ENCODE measurements at places on chromosomes 16 and 17. TPM values are rescaled to one million over a fixed set of nuclear protein-coding genes. Genes with fewer than 3 reads are reported as not detected.

DNA sequence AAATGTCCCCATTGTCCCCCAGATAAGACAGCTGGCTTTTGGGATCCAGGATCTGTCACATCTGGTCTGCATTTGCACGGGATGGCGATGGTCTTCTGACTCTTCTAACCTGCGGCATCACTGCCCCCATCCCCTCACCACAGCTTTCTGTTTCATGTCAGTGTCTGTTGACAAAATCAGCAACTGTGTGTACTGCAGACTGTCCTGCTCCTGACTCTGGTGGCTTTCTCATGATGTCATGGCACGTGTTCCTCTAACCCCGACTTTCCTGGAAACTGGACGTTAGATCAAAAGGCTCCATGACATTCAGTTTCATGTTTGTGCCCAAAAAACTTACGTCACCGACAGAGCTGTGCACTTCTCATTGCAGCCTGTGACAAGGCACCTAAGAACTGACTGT, 30.1 kb upstream of the CPNE2 start:
- no peak for DNase-seq

GRCh38 chr17:2701996-2702741, 9.4 kb downstream of the CLUH start:
- DNase-seq: no peak

- DNase-seq: no peak
These were observed 47.0 kb downstream of the MARVELD3 start for GRCh38 chr16:71672803-71673581.

- no peak for DNase-seq
These were observed 18.8 kb upstream of the GLG1 start for GRCh38 chr16:74625500-74626350.

The MYH1 gene
- not detected for total RNA-seq

GRCh38 chr17:15915961-15916360, 29.0 kb upstream of the ADORA2B start:
- no peak for DNase-seq

The KRT15 gene
- not detected for total RNA-seq

- no peak for DNase-seq
These were observed 41.7 kb downstream of the WDR59 start for GRCh38 chr16:74942977-74943918.

GRCh38 chr17:31369266-31369665, 22.2 kb upstream of the RAB11FIP4 start:
- DNase-seq: no peak

All from activated T-helper 1 cell treated with anti-CD3 and anti-CD28 coated beads, Interleukin-12 subunit alpha, Interleukin-12 subunit beta, Interleukin-2, Interleukin-4 antibody, amounts not matched to agents 30 ng/mL and 10 ng/mL and 1 ng/mL, durations not matched to agents 14 hours and 24 hours and 36 hours (primary cell).